ENCODE measurements at places on chromosomes 13 and 19. TPM values are rescaled to one million over a fixed set of nuclear protein-coding genes. Genes with fewer than 3 reads are reported as not detected.

Gene PNMA8A
- 69.7 TPM for total RNA-seq

Gene POSTN
- total RNA-seq, result 74.0 TPM

Gene LILRB5
- not detected for total RNA-seq

Gene ZNF132
- total RNA-seq, result 5.4 TPM

Gene NAPSA
- 1.4 TPM for total RNA-seq

Gene WDR88
- total RNA-seq, result not detected

Gene DHDH
- total RNA-seq, result not detected

Gene C1QTNF9B
- total RNA-seq, result not detected

DNA sequence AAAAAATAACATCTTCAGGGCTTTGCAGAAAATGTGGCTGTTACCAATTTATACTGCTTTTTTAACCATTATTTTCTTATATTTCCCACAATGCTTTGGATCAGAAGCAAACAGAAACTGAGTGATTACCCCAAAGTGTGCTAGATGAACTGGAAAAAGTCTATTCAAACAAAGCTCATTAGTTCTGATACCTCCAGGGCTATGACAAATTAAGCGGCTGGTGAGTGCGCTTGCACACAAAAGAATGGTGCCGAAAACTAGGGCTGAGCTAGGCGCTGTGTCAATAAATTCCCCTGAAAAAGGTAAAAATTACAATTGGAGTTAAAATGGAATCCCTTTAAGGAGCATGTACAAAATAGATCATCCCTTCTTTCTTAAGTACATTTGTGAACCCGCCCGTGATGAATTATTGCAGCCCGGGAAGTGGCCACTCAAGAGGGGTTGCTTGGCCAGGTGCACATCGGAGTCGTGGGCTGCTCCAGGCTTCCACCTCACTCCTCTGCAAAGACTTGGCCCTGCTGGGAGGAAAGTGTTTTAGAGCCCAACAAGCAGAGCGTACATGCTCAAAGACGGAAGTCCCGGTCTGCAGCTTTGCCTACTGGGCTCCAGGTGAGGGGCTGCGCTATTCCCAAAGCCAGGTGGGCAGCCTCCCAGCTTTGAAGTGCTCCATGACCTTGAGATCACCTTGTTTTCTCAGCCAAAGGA, 164.0 kb upstream of the ZNF507 start:
- no peak overlapping the region for H3K4me3 ChIP-seq
- H3K27ac ChIP-seq, result no peak overlapping the region
- H3K27me3 ChIP-seq, result no peaks in the 10 kb centered on the region

- H3K27me3 ChIP-seq, result no peaks in the 10 kb centered on the region
- H3K36me3 ChIP-seq, result no peaks in the 10 kb centered on the region
- H3K4me1 ChIP-seq, result no peaks in the 10 kb centered on the region
- no peak overlapping the region for H3K4me3 ChIP-seq
These were observed 61.3 kb downstream of the SLITRK6 start for GRCh38 chr13:85737952-85738351.

GRCh38 chr13:39100996-39101738, 62.9 kb downstream of the NHLRC3 start:
- no peaks in the 10 kb centered on the region for H3K36me3 ChIP-seq
- H3K4me1 ChIP-seq, result no peaks in the 10 kb centered on the region
- no peak overlapping the region for H3K27ac ChIP-seq

DNA sequence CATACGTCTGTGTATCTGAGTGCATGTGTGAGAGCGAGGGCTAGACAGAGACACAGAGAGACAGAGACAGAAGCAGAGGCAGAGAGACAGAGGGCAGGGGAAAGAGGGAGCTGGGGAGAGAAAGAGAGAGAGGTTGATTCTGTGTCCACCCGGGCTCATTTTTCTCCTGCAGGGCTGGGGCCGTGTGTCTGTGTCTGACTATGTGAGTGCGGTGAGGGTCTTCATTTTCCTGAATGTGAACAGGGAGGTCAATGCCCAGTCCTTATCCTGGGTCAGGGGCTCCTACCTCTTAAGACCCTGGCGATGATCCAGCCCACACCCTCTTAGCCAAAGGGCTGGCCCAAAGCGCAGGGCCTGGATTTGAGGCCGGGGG, 17.7 kb downstream of the LRRC4B start:
- H3K36me3 ChIP-seq, result no peaks in the 10 kb centered on the region
- no peaks in the 10 kb centered on the region for H3K4me1 ChIP-seq
- no peak for DNase-seq
- H3K27me3 ChIP-seq, result no peaks in the 10 kb centered on the region

- no peaks in the 10 kb centered on the region for H3K36me3 ChIP-seq
- DNase-seq, result no peak
- no peak overlapping the region for H3K27ac ChIP-seq
- no peak overlapping the region for H3K4me3 ChIP-seq
- H3K4me1 ChIP-seq, result peaks cover 16% of the 10 kb centered on the region
These were observed 2.5 kb downstream of the COX6B2 start for GRCh38 chr19:55352040-55352439.

DNA sequence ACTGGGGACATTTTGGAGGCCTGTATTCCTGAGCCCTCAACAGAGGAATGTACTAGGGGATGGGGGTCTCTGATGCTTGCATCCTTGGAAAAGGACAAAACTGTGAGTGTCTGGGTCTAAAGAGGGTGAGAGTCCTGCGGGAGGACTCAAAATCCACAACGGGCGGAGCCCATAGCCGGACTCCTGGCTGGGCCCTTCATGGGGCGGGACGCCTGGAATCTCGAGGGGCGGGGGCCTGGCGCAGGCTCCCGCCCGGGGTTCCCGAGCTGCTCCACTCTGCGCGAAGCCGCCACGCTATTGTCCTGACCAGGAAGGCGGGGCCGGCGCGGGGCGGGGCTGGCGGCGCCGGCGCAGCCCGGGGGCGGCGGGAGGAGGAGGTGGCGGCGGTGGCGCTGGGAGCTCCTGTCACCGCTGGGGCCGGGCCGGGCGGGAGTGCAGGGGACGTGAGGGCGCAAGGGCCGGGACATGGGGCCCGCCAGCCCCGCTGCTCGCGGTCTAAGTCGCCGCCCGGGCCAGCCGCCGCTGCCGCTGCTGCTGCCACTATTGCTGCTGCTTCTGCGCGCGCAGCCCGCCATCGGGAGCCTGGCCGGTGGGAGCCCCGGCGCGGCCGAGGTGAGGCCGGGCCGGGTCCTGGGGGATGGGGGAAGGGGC, at the start of gene APLP1:
TSS of gene APLP1 (plus strand) at position 403 of the 651 bp plus-strand sequence. CDS start at position 466, 63 bp downstream.
- peak; percentile 65 for DNase-seq
- no peaks in the 10 kb centered on the region for H3K4me1 ChIP-seq
- H3K4me3 ChIP-seq, result peak within 1 kb of the TSS; percentile 31
- peaks cover 3% of the 10 kb centered on the region for H3K27me3 ChIP-seq

GRCh38 chr13:97328222-97328790, 105.7 kb upstream of the RAP2A start:
- no peaks in the 10 kb centered on the region for H3K4me1 ChIP-seq
- H3K27me3 ChIP-seq, result no peaks in the 10 kb centered on the region
- no peak overlapping the region for H3K4me3 ChIP-seq
- no peak for DNase-seq

DNA sequence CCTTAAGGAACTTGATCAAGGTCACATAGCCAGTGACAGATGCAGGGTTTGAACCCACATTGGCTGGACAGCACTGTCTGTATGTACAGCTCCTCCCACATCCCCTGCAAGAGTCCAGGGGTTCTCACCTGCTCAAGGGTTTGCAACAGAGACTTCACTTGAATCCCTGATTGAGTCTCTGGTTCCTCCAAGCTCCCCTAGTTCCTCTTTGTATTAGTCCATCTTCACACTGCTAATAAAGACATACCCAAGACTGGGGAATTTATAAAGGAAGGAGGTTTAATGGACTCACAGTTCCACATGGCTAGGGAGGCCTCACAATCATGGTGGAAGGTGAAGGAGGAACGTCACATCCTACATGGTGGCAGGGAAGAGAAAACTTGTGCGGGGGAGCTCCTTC, 72.8 kb upstream of the CLDN10 start:
- no peaks in the 10 kb centered on the region for H3K36me3 ChIP-seq
- no peaks in the 10 kb centered on the region for H3K27me3 ChIP-seq
- H3K4me1 ChIP-seq, result no peaks in the 10 kb centered on the region
- H3K27ac ChIP-seq, result no peak overlapping the region

- H3K27me3 ChIP-seq, result no peaks in the 10 kb centered on the region
- no peak overlapping the region for H3K27ac ChIP-seq
- H3K4me3 ChIP-seq, result no peak overlapping the region
- no peaks in the 10 kb centered on the region for H3K4me1 ChIP-seq
These were observed 146.9 kb upstream of the SLC10A2 start for GRCh38 chr13:103213152-103213551.

GRCh38 chr19:14248578-14249011, 42.6 kb upstream of the ADGRL1 start:
- no peaks in the 10 kb centered on the region for H3K4me1 ChIP-seq
- no peaks in the 10 kb centered on the region for H3K27me3 ChIP-seq
- peak; percentile 66 for DNase-seq
- peak overlapping the region; percentile 84 for H3K27ac ChIP-seq
- H3K36me3 ChIP-seq, result no peaks in the 10 kb centered on the region

GRCh38 chr13:37602733-37603381, 4.3 kb upstream of the POSTN start:
- H3K4me3 ChIP-seq, result no peak overlapping the region
- H3K27ac ChIP-seq, result no peak overlapping the region
- H3K36me3 ChIP-seq, result no peaks in the 10 kb centered on the region
- H3K4me1 ChIP-seq, result no peaks in the 10 kb centered on the region
- no peak for DNase-seq

- H3K4me1 ChIP-seq, result no peaks in the 10 kb centered on the region
- H3K27me3 ChIP-seq, result no peaks in the 10 kb centered on the region
- DNase-seq, result no peak
- no peak overlapping the region for H3K27ac ChIP-seq
- no peak overlapping the region for H3K4me3 ChIP-seq
These were observed 18.0 kb downstream of the APBA3 start for GRCh38 chr19:3743486-3743885.

- no peaks in the 10 kb centered on the region for H3K27me3 ChIP-seq
- no peaks in the 10 kb centered on the region for H3K4me1 ChIP-seq
- DNase-seq, result no peak
- H3K4me3 ChIP-seq, result no peak overlapping the region
These were observed 351.9 kb downstream of the EFNB2 start for GRCh38 chr13:106183410-106184065.

DNA sequence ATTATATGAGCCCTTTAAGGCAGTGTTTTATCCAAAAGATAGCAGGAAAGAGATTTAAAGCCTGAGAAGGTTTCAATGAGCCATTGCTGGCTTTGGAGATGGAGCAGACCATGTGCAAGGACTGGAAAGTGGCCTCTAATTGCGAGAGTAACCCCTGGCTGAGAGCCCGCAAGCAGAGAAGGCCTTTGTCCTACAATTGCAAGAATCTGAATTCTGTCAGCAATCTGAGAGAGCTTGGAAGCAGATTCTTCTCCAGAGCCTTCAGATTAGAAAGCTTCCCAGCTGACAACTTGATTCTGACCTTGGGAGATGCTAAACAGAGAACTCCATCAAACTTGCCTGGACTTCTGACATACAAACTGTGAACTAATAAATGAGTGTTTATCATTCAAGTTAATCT, 528.7 kb upstream of the KLF12 start:
- no peak overlapping the region for H3K27ac ChIP-seq
- no peaks in the 10 kb centered on the region for H3K4me1 ChIP-seq
- H3K4me3 ChIP-seq, result no peak overlapping the region
- H3K36me3 ChIP-seq, result no peaks in the 10 kb centered on the region
- H3K27me3 ChIP-seq, result no peaks in the 10 kb centered on the region
- DNase-seq, result no peak

- H3K4me1 ChIP-seq, result no peaks in the 10 kb centered on the region
- DNase-seq, result no peak
- H3K36me3 ChIP-seq, result no peaks in the 10 kb centered on the region
- no peaks in the 10 kb centered on the region for H3K27me3 ChIP-seq
- H3K27ac ChIP-seq, result no peak overlapping the region
These were observed 44.9 kb downstream of the RYR1 start for GRCh38 chr19:38478273-38478971.

DNA sequence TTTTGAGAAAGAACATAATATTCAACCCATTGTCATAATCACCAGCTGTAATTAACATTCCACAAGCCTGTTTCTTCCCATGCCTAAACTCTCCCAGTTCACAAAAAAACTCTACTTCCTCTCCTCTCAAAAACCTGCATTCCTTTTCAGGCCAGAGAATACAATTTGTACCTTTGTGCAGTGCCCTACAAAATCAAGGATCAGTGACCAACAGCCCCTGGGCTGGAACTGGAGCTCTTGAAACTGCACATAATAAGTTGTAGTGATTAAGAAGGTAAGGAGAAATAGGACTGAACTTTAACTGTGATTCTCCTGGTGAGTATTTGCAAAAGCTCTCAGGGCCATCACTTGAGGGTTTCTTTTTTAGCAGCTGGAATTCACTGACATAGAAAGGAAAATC, 472.7 kb downstream of the RFC3 start:
- no peak overlapping the region for H3K4me3 ChIP-seq
- no peak for DNase-seq
- H3K36me3 ChIP-seq, result no peaks in the 10 kb centered on the region
- no peaks in the 10 kb centered on the region for H3K4me1 ChIP-seq
- no peaks in the 10 kb centered on the region for H3K27me3 ChIP-seq

DNA sequence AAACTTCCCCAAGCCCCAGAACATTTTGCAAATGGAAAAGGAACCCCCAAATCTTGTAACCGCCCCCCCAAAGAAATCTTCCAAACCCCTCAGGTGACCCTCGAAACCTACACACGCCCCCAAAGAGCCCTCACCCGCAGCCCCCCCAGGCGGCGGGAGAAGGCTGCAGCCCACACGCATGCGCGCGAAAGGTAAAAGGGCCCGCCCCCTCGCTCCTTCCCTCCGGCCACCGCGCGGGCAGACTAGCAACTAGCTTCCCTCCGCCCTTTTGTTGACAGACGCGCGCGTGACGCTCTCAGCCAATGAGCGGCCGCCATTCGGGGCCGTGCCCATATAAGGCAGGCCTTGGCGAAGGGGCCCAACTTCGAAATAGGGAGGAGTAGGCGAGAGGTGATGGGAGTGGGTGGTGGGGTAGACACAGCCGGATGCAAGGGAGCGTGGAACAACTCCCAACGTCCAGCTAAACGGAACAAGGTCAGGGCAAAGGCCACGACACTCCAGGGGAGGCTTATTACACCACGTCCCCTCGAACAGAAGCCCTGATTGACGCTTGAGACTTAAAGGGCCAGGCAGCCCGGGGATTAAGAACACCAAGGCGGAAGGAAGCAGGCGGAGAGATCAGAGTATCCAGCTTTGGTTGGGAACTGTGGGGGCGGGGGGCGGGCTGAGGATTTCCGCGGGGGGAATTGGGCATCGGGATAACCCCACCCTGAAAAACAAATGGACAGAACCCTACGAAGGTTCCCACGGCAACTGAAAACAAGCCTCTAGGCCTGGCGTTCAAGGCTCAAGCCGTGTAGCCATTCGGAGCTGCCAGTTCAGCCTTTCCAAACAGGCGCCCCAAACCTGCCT, 13.3 kb downstream of the FBXO46 start:
- no peaks in the 10 kb centered on the region for H3K36me3 ChIP-seq
- H3K4me3 ChIP-seq, result peak overlapping the region; percentile 93
- H3K4me1 ChIP-seq, result peaks cover 4% of the 10 kb centered on the region
- no peaks in the 10 kb centered on the region for H3K27me3 ChIP-seq
- peak; percentile 99 for DNase-seq

- H3K4me3 ChIP-seq, result no peak overlapping the region
- H3K27me3 ChIP-seq, result no peaks in the 10 kb centered on the region
- H3K4me1 ChIP-seq, result no peaks in the 10 kb centered on the region
- no peak overlapping the region for H3K27ac ChIP-seq
These were observed 402.6 kb downstream of the SUCLA2 start for GRCh38 chr13:47598340-47598911.
